ENCODE measurements at places on chromosomes 12 and 14.

- no peak overlapping the region for H3K27ac ChIP-seq
- DNase-seq = no peak
- H3K36me3 ChIP-seq = no peaks in the 10 kb centered on the region
- H3K4me1 ChIP-seq = peaks cover 8% of the 10 kb centered on the region
- no peak overlapping the region for H3K4me3 ChIP-seq
These were observed 99.5 kb downstream of the EGLN3 start for GRCh38 chr14:33851366-33851765.

DNA sequence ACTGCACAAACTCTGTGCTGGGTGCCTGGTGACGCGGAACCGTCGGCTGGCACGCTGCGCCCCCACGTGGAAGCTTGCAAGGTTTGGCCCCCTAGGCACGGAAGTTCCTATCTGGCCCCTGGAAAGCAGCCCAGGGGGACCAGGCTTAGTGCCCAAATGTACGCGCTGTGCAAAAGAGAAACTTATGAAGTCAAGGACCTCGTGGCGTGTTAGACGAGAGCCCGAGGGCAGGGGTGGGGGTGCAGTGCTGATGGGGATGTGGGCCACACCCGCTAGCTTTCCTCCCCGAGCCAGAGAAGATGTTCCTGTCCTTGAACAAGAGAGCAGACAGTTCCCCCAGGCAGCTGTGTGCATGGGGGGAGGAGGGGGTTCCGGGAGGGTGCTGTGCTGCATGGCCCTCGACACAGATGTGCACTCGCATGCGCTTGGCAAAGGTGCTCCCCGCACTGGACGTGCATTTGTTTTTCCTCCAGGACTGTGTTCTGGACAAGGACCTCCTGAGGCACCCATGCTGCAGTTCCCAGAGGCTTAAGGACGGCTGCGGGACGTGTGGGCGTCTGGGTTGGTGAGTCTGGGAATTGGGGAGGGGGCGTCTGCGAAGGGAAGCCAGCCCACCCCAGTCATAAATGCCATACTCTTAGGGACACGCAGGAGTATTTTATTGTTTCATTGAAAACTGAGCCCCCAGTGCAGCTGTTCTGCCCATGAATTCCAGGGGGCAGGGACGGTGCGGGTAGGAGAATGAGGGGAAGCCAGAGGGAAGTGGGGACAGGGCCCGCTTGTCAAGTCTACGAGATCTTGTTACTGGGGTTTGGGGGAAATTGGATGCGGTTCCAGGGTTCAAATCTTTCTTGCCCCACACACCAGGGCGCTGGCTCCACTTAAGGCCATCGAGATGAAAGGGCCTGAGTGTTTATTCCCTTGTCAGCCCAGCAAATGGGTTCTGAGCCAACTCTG is 80.0 kb downstream of the NTF3 start:
- peaks cover 39% of the 10 kb centered on the region for H3K27me3 ChIP-seq
- H3K4me1 ChIP-seq = no peaks in the 10 kb centered on the region

- peak overlapping the region; percentile 20 for H3K27ac ChIP-seq
- H3K36me3 ChIP-seq = 0 out of 2 replicates have a peak, but pooled peaks cover 7% of the 10 kb centered on the region
- H3K4me1 ChIP-seq = no peaks in the 10 kb centered on the region
- H3K4me3 ChIP-seq = no peak overlapping the region
These were observed 36.7 kb upstream of the RESF1 start for GRCh38 chr12:31922341-31923062.

DNA sequence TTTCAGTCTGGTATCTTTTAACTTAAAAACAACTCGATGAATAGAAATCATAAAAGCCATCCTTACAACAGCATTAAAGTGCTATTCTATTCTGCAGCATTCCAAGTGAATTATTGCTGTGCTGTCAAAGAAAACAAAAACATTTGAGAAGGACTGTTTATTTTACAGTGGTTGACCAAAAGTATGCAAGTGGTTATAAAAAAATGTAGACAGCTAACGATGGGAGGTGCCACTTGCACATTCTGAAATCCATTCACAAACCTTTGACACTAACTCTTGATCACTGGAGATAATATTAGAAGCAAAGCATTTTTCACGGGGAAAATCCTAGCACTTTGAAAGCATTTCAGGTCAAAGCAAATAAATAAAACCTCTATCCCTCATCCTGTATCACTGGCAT is 55.6 kb downstream of the HMGA2 start:
- H3K4me1 ChIP-seq = no peaks in the 10 kb centered on the region
- H3K4me3 ChIP-seq = no peak overlapping the region
- no peaks in the 10 kb centered on the region for H3K27me3 ChIP-seq
- DNase-seq = no peak
- no peak overlapping the region for H3K27ac ChIP-seq

DNA sequence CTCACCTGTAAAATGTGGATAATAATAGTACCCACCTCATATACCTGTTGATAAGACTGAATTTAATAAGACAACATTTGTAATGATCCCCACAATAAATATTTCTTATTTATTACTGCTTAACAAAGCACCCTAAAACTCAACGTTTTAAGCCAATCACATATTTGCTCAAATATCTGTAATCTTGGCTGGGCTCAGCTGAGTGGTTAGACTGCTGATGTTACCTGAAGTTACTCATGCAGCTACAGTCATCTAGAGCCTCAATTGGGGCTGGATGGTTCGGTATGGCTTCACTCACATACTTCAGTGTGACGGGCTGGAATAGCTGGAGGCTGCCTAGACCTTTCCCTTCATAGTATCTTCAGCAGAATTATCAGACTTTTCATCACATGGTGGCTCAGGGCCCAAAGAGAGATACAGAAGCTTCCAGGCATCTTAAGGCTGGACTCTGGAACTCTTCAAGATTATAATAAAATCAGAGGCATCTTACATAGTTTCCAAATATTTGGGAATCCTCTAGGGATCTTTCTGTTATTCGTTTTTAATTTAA is 4.3 kb upstream of the OR5AU1 start:
- no peaks in the 10 kb centered on the region for H3K4me1 ChIP-seq
- H3K27ac ChIP-seq = no peak overlapping the region
- H3K27me3 ChIP-seq = no peaks in the 10 kb centered on the region

DNA sequence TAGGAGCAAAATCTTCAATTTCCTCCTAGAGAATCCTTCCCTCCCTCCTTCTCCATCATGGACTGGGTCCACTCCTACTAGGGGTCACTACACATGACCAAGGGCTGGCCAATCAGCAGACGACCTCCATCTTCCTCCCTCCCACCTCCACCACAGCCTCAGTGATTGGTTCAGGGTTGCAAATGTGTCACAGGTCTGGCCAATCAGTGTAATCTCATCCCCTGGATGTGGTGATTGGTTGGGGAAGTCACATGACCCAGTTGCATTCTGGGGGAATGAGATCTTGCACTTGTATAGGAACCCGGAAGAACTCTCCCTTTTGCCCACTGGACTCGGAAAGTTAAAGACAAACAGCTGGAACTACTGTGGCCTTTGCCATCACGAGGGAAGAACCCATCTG is 169.2 kb downstream of the PIWIL1 start:
- no peaks in the 10 kb centered on the region for H3K36me3 ChIP-seq
- no peaks in the 10 kb centered on the region for H3K4me1 ChIP-seq
- no peak for DNase-seq
- H3K27me3 ChIP-seq = no peaks in the 10 kb centered on the region
- no peak overlapping the region for H3K4me3 ChIP-seq

Measured in DND-41 (cell line).